ENCODE measurements at places on chromosomes 4 and X.
A peak's percentile ranks its signal among the peaks of the same experiment; 100 is the strongest.

- no peak overlapping the region for H3K27ac ChIP-seq
- no peak overlapping the region for H3K4me3 ChIP-seq
- H3K4me1 ChIP-seq, result no peaks in the 10 kb centered on the region
- H3K27me3 ChIP-seq, result no peaks in the 10 kb centered on the region
These were observed 141.8 kb downstream of the DCHS2 start for GRCh38 chr4:154349829-154350228.

- H3K4me3 ChIP-seq, result no peak overlapping the region
- no peaks in the 10 kb centered on the region for H3K36me3 ChIP-seq
- DNase-seq, result no peak
- no peaks in the 10 kb centered on the region for H3K4me1 ChIP-seq
- H3K27me3 ChIP-seq, result no peaks in the 10 kb centered on the region
These were observed 304.4 kb upstream of the SLIT2 start for GRCh38 chr4:19947349-19947748.

- DNase-seq, result peak; percentile 13
- H3K4me1 ChIP-seq, result no peaks in the 10 kb centered on the region
- H3K27ac ChIP-seq, result no peak overlapping the region
These were observed 52.5 kb downstream of the LINC00632 start for GRCh38 chrX:140762061-140762460.

DNA sequence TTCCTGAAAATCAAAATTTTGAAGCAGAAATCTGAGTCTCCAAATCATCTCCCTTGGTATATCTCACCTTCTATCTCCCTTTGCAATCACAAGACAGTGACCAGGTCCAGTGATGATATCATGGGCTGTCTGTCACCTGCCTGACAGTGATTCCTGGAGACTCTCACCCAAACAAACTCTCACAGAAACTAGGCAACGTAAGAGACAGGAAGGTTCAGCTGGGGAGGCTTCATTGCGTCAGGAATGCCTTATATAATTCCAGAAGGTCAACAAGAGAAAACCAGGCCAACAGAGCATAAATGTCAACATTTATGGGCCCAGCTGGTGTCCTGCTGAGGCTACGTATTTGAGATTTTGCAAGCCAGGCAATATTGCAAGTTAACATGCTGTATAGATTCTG is 412.7 kb downstream of the KCNIP4 start:
- H3K27ac ChIP-seq, result no peak overlapping the region
- no peaks in the 10 kb centered on the region for H3K36me3 ChIP-seq
- H3K4me3 ChIP-seq, result no peak overlapping the region
- no peak for DNase-seq
- no peaks in the 10 kb centered on the region for H3K27me3 ChIP-seq

DNA sequence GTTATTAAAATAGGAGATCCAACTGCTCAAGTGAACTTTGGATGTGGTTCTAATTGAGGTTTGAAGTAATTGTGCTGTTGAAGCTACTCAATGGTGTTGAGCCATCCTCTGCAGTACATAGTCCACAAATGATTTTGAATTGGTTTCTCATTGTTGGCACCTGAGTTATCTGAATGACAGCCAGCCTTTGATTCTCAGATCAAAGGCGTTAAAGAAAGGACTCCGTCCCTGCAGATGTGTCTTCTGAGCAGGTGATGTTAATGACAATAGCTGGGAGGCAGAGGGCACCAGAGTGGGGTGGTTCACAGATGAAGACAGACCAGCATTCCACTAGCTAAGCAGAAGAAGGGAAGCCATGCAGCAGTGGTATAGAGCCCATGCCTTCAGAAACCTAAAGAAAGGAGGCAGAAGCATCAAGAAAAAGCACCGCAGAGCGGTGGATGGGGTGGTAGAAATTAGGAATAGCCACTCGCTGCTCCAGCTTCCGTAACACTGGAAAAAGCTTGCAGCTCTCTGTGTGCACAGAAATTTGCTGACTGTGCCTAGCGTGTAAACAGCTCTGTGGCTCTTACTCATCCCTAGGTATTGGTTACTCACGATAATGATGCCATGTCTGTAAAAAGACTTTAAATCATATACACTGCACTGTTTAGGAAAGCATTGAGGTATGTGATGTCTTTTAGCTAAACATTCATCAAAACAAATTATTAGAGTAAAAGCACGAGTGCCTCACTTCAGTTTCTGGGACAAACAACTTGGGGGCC is 79.2 kb upstream of the CLCN4 start:
- H3K27ac ChIP-seq, result no peak overlapping the region
- no peaks in the 10 kb centered on the region for H3K4me1 ChIP-seq
- H3K4me3 ChIP-seq, result no peak overlapping the region
- no peak for DNase-seq
- no peaks in the 10 kb centered on the region for H3K27me3 ChIP-seq
- H3K36me3 ChIP-seq, result no peaks in the 10 kb centered on the region
